Activated gamma-delta T cell treated with Interleukin-2 at 50 U/mL for 16 hours (primary cell): ENCODE measurements at places on chromosomes 3 and 15.

GRCh38 chr3:159583662-159584061 lies 405.0 kb upstream of the IL12A start:
- no peak for DNase-seq

GRCh38 chr15:87167055-87167454 lies 1087.4 kb downstream of the AGBL1 start:
- DNase-seq: no peak

- peak; percentile 67 for DNase-seq
Measured at GRCh38 chr15:69523010-69524001, 70.7 kb downstream of the RPLP1 start.

DNA sequence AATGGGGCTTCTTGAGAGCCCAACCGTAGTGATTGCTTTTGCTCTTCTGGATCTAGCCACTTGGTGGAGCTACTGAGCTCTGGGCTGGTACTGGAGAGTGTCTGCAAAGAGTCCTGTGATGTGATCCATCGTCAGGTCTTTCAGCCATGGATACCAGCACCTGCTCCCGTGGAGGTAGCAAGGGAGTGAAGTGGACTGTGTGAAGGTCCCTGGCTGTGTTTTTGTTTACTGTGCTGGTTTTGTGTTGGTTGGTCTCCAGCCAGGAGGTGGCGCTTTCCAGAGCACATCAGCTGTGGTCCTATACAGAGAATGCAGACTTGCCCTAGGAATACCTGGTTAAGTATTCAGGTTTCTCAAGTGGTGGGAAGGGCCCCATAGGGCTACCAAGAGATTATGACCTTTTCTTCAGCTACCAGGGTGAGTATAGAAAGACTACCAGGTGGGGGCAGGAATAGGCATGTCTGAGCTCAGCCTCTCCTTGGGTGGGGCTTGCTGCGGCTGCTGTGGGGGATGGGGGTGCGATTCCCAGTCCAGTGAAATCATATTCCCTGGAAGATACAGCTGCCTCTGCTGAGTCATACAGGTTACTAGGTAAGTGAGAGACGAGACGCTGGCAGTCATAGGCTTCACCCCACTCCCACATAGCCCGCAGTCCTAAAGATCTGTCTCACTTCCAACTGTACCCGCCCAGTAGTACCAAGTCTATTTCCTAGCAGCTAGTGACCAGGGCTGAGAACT lies 733.7 kb downstream of the ZNF385D start:
- DNase-seq: no peak

DNA sequence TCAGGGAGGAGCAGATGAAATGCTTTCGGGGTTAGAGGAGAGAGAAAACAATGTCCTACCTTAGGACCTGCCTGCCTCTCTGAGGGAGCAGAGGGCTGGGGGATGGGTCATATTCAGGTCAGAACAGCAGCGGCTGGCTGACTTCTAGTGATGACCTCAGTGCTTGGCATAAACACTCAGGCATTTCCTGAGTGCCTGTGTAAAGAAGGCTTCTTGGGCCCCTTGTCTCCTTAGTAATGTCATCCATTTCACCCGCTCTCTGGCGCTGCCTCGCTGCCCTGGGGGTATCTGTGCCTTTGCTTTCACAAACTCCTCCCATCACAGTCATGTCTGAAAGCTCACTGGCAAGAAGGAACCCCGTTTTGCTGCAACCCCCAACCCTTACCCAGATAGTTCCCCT lies 82.9 kb upstream of the GSK3B start:
- no peak for DNase-seq

- DNase-seq: no peak
Measured at GRCh38 chr3:40396406-40396805, 9.4 kb downstream of the ENTPD3 start.

GRCh38 chr3:39809995-39810595 lies 686 bp downstream of the MYRIP start:
- no peak for DNase-seq

- no peak for DNase-seq
Measured at GRCh38 chr3:187804745-187805121, 59.5 kb upstream of the BCL6 start.

DNA sequence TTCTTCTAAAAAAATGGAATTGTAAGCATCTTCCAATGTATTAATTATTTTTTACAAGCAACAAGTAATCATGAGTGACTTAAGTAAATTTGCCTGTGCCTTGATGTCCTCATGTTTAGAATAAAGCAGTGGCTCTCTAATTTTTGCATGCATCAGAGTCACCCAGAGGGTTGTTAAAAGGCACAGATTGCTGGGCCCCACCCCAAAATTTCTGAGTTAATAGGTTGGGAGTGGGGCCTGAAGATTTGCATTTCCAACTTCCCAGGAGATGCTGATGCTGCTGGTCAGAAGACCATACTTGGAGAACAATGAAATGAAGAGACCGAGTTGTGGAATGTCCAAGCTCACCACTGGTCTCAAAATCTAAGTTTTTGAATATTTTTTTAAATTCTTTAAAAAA lies 70.2 kb downstream of the ARHGAP31 start:
- no peak for DNase-seq

GRCh38 chr3:63478990-63479660 lies 173.3 kb upstream of the SNTN start:
- DNase-seq: no peak

DNA sequence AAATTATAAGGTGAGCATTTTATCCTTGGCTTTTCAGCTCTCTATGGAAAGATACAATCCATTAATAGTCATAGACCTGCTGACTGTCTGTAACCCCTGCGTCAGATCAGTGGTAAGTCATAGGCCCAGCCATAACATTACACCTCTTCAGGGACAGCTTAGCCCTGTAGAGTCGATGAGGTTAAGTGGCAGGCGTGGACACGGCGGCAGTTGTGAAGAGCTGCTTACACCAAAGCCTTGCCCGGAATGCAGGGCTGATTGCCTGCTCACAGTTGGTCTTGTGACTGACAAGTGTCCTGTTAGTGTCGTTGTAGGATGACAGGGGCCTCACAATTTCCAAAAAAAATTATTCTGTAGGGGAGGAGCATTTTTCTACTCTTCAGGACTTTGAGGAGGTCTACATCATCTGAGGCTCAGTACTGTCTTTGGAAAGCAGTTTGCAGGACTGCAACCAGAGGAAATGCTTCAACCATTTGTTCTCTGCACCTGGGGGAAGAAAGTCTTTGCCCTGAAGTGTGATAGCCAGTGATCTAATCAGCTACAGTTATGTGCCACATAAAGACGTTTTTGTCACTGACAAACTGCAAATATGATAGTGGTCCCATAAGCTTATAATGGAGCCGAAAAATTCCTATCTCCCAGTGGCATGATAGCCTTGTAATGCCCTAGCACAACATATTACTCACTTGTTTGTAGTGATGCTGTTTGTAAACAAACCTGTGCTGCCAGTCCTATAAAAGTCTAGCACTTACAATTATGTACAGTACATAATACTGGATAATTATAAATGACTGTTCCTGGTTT lies 14.9 kb upstream of the SELENOT start:
- no peak for DNase-seq

DNA sequence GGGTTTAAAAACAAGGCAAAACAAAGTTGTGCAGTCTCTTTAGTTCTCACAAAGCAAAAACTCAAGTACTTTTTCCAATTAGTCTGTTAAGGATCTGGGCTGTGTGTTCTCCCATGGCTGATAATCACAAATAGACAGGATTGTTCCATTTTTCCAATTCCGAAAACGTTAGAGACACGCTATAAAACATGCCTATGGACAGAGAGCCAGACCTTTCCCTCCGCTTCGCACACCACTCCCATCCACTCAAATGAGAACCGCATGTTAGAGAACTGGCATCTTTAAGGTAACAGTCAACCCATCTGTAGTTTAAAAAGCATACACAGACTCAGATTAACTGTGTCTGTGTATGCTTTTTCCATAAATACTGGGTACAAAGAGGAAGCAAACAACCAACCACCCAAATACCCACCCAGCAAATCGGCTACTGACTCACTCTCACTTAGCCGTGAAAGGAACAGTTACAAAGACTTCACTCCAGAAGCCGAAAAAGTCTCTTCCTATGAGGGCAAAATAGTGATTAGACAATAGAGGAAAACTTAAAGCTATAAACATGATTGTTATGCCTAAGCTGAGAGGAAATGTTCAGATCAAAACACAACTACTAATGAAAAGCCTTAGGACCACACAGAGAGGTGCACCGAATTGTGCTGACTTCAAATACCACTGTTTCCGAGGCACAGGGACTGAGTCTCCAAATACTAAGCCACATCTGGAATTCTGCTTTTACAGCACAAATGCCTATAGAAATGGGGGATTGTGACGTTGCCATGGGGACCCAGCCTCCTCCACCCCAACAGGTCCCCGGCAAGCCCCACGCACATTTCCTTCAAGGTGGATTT lies 36.1 kb downstream of the IL17RD start:
- DNase-seq: no peak

DNA sequence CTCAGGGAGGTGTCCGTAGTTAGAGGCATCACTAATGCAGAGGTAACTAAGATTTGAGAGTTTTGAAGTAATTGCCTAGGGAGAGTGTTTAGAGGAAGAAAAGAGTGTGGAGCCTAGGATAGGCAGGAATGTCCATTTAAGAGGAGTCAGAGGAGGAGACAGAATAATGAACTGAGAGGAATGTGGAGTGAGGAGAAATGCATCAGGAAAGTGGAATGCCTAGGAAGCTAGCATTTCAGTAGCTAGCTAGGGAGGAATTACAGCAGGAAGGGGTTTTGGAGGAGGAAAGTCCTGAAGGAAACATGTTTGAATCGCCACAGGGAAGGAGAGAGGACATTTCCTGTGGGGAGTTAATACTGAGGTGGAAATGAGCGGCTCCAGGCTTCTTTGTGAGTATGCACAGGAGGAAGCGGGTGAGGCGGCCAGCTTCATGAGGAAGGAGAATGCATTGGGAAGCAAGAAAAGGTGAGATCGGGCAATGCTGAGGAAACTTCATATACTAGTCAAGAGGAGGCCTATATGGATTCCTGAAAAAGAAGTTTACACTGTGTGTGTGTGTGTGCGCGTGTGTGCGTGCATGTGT lies 154.3 kb downstream of the TMEM108 start:
- no peak for DNase-seq

- DNase-seq: no peak
Measured at GRCh38 chr15:50077651-50078050, 41.4 kb downstream of the ATP8B4 start.

GRCh38 chr3:35677797-35678196 lies 38.5 kb downstream of the ARPP21 start:
- DNase-seq: no peak

- no peak for DNase-seq
Measured at GRCh38 chr3:119099785-119100184, 46.2 kb upstream of the TEX55 start.

- DNase-seq: no peak
Measured at GRCh38 chr3:30156586-30157498, 449.6 kb upstream of the TGFBR2 start.

DNA sequence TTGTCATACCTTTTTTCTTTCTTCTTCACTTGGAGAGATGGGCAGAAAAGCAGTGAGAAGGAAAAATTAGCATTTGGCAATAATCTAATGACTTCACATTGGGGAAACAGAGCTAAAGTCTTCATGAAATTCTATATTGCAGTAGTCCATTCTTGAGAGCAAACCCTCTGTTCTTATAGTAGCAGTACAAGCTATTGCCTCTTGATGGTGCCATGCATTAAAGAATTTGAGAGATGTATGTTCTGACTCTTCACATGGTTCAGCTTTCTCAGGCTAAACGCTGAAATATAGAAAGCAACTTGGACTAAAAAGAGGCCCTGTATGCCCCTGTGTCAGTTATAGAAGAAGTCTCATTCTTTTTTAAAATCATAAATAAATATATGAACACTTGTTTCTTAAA lies 36.0 kb downstream of the PHLDB2 start:
- no peak for DNase-seq

GRCh38 chr15:83833569-83833968 lies 179.6 kb downstream of the ADAMTSL3 start:
- DNase-seq: no peak

- no peak for DNase-seq
Measured at GRCh38 chr15:65881766-65882434, 12.6 kb downstream of the RAB11A start.

- DNase-seq: no peak
Measured at GRCh38 chr3:129953621-129954020, 20.9 kb upstream of the TRH start.
